ENCODE measurements at places on chromosomes 12 and 14.

DNA sequence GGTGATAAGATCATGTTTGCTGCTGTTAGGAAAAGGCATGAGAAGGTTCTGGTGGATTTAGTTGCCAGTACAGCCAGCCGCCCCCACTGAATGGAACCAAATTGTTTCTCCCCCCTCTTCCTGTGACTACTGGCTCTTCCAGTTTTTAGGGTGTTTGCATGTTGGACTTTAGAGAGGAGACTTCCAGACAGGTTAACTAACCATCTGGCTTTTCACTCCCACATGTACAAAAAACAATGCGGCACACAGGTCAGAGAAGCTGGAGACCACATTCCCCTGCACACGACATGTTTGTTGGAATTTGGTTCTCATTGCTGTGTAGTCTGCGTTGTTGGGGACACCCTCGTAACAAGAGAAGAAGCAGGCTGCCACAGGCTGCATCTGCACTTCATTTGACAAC, 103.9 kb upstream of the TMEM132C start:
- no peak for DNase-seq

- DNase-seq, result no peak
These were observed 534.2 kb downstream of the LRFN5 start for GRCh38 chr14:42140831-42141279.

DNA sequence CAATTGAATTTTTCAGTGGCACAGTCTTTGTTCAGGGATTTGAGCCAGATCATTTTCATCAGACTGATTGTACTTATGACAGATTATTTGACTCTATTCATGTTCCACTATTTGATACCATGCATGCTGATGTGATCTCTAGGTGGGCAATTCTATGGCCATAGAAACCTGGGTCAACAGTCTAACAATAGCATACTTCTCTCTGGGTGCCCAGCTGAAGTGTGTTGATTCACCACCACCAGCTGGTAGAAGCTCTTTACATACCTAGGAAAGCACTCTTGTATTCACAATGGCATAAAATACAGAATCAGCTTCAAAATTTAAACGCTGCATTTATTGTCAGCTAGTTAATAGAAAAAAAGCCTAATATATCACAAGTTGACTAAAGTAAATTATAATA, 90.2 kb upstream of the TMTC2 start:
- DNase-seq, result no peak

DNA sequence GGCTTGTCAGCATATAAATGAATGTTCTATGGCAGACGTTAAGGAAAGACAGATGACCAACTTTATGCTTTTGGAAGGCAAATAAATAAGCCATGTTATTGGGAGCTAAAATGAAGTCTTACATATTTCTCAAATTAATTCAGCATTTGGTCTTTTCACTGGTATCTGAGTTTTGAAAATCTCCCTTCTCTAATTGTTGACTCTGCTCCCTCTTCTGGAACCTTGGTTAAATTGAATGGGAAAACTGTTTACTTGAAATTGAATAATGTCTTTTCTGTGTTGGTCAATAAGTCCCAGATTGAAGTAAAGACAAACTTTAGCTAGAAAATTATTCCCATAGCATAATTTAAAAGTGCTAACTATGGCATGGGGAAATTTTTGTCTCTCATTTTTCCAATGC, 38.7 kb downstream of the LGR5 start:
- no peak for DNase-seq

DNA sequence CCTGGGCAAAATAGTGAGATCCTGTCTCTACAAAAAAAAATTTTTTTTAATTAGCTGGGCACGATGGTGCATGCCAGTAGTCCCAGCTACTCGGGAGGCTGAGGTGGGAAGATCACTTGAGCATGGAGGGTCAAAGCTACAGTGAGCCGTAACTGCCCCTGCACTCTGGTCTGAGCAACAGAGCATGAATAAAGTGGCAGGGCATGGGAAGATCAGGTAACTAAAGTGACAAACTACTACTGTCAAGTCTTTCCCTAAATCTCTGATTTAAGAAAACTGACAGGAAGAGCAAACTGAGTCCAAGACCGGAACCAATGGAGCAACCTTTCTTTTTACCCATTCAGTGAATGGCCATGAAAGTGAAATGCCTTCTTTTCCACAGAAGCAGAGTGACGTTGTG, 10.8 kb downstream of the DCAF5 start:
- no peak for DNase-seq

GRCh38 chr12:113815031-113815430, 151.1 kb downstream of the RBM19 start:
- DNase-seq, result no peak

GRCh38 chr12:93019212-93019927, 90.3 kb upstream of the EEA1 start:
- no peak for DNase-seq

DNA sequence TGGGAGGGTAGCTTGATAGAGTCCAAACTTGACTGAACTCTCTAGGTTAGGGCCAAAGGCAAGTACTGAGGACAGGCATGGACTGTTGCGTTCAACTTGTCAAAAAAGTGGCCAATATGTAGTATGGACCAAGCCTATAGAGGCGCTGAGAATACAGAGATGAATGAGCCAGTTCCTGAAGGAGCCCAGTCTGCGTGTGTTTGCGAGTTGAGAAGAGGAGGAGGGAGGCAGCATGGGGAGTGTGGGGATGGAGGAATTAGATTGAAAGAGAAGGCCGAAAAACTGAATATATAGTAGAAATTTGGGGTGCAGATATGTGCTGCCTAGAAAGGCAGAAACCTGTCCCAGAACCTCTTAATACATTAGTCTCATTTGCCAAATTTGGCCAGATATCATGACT, 412.4 kb downstream of the PCNX1 start:
- DNase-seq, result peak; percentile 36

DNA sequence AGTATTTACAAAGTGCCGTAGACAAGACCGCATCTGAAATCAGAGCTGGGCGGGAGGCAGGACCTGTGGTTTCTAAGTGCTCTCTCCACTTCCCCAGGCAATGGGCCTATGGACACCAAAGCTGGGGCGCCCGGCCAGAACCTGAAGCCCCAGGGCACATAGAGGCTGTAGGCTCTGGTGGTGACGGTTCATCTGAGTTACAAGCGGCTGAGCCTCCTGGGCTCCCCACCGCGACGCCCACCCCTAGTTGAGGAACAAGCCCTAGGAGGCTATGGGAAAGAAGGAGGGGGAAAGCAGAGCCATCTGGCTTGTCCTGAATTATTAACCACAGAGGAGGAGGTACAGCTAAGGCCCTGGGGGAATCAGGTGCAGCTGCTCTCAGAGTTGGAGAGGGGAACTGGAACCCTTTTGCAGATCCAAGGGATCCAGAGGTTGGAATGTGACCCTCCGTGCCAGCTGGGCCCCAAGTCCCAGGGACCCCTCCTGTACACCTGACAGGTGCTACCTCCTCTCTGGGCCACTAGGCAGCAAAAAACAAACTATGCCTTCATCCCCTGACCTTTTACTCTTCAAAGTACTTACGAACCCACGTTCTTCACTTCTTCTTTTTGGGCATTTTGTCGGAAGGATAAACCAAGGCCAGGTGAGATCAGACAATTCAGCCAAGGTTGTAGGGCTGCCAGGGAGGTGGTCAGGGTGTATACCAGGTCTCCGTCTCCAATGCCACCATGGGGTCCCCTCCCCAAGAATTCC, 77.2 kb downstream of the ARL6IP4 start:
- DNase-seq, result no peak

GRCh38 chr14:81430235-81430634, 30.1 kb upstream of the STON2 start:
- DNase-seq, result no peak

GRCh38 chr12:71448150-71448581, 8.6 kb downstream of the LGR5 start:
- DNase-seq, result no peak

GRCh38 chr12:111143271-111143670, 222.9 kb upstream of the MYL2 start:
- DNase-seq, result no peak

- no peak for DNase-seq
These were observed 25.3 kb downstream of the CMKLR1 start for GRCh38 chr12:108313606-108314351.

DNA sequence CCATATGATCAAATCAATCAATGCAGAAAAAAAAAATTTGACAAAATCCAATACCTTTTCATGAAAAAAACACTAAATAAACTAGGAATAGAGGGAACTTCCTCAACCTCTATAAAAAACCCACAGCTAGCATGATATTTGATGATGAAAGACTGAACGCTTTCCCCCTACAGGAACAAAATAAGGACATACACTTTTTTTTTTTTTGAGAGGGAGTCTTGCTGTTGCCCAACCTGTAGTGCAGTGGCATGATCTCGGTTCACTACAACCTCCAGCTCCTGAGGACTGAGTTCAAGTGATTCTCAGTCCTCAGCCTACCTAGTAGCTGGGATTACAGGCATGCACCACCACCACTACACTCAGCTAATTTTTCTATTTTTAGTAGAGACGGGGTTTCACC, 17.9 kb upstream of the CAMKK2 start:
- no peak for DNase-seq

DNA sequence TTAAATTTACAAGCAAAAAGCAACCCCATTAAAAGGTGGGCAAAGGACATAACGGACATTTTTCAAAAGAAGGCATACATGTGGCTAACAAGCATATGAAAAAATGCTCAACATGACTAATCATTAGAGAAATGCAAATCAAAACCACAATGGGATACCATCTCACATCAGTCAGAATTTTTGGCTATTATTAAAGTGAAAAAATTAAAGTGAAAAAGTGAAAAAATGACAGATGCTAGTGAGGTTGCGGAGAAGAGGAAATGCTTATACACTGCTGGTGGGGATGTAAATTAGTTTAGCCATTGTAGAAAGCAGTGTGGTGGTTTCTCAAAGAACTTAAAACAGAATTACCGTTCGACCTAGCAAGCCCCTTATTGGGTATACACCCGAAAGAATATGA, 7.9 kb downstream of the OTOGL start:
- no peak for DNase-seq

GRCh38 chr14:64815257-64815656, 64.5 kb downstream of the SPTB start:
- no peak for DNase-seq

- no peak for DNase-seq
These were observed 42.8 kb upstream of the CORO1C start for GRCh38 chr12:108773798-108774788.

DNA sequence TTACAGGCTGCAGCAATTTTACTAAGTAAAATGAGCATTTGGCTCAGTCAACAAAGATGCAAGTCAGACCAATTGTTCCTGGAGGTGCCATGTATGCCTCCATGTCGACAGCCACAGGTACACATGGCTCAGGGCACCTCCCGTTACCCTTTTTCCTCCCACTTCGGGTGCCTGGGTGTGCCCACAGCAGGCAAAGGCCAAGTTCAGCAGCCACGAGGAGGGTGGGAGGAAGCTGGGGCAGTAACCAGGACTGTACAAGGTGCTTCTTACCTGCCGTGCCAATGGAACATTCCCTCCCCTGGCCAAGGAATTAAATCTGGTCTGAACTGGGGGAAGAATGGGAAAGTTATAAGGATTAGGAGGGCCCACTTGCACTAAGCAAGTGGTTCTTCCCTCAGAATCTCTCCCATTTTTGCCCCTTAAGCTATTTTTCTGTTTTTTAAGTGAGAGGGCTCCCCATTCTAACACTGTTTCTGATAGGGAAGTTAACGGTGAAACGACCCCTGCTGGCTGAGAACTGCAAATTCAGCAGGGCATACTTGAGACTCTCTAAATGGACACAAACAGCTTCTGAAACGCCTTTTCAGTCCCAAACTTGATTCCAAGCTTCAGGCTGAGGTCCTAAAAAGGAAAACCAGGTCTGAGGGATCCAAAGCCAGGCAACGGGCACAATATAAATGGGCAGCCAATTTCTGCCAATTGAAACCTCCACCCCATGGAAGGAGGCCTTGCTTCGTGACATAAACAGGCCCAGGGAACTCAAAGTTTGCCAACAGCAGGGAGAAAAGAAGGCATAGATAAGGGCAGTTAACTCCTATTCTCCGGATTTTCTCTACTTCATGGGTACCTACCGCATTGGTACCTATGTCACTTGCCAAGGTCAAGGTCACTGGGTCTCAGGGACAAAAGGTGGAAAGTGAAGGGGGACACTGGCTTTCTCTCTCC, 24.8 kb downstream of the CLECL1 start:
- DNase-seq, result peak; percentile 74

GRCh38 chr12:41228066-41228820, 40.1 kb downstream of the PDZRN4 start:
- DNase-seq, result no peak

GRCh38 chr12:99311373-99311772, 336.2 kb upstream of the GARIN6 start:
- no peak for DNase-seq

DNA sequence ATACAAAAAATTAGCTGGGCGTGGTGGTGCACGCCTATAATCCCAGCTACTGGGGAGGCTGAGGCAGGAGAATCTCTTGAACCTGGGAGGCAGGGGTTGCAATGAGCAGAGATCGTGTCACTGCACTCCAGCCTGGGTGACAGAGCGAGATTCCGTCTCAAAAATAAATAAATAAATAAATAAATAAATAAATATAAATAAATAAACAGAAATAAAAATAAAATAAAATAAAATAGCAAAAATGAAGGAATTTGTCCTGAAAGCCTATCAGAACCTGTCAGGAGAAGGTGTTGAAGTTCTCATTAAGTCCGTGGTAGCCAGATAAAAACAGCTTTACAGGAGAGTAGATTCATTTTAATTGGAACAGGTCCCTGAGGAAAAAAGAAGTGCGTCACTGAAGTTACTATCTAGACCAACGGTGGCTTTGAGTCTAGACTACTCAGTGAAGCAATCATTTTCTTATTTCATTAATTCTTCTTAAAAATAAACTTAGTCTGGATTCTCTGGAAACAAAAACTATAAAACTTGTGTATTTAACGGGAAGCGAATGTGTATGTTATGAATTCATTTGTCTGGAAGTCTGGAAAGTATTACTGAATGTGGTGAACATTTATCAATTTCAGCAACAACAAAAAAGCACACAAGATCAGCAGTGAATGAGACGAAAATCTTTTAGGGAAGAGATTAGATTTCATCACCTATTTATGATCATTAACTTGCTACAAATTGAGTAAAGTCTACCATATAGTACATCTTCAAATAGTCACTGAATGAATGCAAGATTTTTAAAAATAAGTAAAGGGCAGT, 248.5 kb upstream of the PDE3A start:
- DNase-seq, result no peak

GRCh38 chr14:74574706-74575105, 37.3 kb downstream of the LTBP2 start:
- no peak for DNase-seq

DNA sequence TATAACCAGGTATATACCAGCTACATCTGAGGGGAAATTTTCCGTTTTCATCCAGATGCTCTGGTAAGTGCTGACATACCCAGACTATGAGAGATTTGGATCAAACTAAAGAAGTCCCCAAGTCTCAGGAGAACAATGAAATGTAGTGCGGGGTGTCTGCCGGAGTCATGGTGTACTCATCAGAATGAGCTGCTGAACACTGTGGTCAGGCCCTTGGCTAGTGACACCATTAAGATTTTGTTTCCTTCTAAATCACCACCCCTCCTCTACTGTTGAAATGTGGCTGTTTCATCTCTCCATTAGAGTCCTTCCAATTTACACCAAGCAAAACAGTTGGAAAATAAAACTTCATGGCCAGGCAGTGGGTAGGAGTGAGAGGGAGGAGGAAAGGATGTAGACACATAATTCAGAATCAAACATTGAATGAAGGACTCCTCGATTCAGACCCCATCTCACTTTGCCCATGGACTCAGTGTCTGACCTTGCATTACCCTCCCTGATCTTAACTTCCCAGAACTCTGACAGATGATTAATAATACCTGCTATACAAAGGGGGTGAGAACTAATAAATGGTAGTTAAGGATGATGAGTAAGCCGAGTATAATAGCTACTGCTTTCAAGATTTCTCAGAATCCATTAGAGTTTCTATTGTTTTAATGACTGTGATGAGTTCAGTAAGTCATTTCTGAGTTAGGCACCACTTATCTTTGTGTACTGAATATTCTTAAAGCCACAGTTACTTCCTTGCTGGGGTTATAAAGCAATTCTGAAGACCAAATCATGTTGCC, 127.4 kb downstream of the CRADD start:
- DNase-seq, result no peak

All from stimulated activated CD8-positive, alpha-beta memory T cell treated with anti-CD3 and anti-CD28 coated beads, Interleukin-4, amount 100 ng/mL, for 48 hours (primary cell).